ENCODE measurements at places on chromosomes 7 and 10.

DNA sequence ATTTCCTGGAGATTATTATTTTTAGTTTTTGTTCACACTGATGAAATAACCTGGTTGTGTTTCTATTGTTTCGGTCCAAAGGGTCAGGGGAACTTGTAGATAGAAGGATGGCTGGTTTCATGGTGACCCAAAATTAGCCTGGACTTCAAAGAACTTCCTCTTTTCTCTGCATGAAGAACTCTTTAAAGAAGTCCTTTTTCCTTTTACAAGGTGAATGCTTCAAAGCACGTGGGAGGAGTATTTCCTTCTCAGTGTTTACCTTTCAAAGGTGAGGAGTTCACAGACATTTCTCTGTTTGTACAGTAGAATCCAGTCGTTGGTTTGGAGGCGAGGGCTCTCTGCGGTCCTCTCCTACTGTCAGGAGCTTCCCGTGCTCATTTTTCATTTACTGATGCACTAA lies 561.7 kb downstream of the GATA3 start:
- peak; percentile 27 for DNase-seq

DNA sequence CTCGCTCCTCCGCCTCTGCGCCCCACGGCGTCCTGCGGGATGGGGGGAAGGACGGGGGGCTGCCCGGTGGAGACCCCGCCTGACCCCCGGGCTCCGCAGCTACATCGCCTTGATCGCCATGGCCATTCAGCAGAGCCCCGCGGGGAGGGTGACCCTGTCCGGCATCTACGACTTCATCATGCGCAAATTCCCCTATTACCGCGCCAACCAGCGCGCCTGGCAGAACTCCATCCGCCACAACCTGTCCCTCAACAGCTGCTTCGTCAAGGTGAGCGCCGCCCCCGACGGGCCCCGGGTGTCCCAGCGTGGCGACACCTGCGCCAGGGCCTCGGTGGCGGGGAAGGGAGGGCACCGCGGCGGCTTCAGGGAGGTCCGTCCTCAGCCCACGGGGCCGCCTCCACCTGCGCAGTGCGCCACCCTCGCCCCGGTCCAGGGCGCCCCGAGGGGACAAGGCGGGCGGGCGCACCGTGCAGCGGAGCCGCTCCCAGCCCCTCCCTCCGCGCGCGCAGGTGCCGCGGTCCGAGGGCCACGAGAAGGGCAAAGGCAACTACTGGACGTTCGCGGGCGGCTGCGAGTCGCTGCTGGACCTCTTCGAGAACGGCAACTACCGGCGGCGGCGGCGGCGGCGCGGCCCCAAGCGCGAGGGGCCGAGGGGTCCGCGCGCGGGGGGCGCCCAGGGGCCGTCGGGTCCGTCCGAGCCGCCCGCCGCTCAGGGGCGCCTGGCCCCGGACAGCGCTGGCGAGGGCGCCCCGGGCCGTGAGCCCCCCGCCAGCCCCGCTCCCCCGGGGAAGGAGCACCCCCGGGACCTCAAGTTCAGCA lies 793 bp downstream of the FOXL3 start:
- DNase-seq = peak; percentile 23

DNA sequence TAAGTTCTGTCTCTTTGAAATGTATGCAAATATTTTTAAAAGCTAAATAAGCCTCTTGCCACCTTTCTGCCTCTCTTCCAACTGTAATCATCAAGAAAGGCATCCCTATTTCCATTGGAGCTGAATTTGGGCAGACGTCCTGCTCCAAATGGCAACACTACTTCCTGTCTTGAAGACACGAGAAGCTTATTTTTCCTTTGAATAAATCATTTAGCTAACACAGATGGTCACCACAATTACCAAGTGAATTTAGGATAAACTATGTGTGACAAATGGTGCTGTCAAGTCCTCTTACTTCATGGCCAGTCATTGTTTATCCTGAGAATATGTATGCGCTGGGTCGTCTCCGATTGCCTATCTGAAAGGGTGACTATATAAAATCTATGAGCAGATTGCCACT lies 268.0 kb downstream of the ANKRD7 start:
- no peak for DNase-seq

DNA sequence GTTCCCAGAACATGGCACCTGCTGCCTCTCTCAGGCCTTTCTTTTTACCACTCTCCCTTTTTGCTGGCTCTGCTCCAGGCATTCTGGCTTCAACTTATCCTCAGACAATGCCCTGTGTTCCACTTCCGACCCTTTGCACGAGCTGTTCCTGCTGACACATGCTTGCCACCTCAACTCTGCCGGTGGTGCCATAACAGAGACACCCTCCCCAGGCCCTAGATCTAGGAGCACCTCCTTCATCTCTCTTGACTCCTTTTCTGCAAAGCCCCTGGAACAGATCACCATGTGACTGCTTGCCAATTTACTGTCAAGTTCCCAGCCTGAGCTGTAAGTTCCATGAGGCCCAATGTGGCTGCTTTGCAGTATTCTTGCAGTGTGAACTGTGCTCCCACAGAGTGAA lies 256.0 kb upstream of the MKI67 start:
- no peak for DNase-seq

DNA sequence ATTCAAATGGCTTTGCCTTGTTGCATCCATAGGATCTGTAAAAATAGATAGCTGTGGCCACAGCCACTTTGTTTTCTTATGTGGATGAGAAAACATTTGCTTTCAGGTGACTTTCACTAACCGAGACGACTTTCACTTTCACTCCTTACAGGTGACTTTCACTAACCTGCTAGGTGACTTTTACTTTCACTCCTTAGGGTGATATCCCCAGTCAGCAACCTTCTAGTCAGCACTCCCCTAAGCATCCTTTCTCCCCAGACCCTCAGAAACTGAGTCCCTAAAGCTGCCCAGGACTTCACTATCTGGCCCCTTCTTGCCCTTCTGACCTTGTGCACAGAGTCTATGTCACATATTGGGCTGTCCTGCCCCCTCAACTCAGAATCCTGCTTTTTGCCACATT lies 177.5 kb downstream of the RELN start:
- DNase-seq = peak; percentile 15

- no peak for DNase-seq
Measured at GRCh38 chr7:137360087-137360679, 16.6 kb upstream of the PTN start.

GRCh38 chr10:50420196-50420595 lies 168.9 kb upstream of the ASAH2 start:
- DNase-seq = no peak

DNA sequence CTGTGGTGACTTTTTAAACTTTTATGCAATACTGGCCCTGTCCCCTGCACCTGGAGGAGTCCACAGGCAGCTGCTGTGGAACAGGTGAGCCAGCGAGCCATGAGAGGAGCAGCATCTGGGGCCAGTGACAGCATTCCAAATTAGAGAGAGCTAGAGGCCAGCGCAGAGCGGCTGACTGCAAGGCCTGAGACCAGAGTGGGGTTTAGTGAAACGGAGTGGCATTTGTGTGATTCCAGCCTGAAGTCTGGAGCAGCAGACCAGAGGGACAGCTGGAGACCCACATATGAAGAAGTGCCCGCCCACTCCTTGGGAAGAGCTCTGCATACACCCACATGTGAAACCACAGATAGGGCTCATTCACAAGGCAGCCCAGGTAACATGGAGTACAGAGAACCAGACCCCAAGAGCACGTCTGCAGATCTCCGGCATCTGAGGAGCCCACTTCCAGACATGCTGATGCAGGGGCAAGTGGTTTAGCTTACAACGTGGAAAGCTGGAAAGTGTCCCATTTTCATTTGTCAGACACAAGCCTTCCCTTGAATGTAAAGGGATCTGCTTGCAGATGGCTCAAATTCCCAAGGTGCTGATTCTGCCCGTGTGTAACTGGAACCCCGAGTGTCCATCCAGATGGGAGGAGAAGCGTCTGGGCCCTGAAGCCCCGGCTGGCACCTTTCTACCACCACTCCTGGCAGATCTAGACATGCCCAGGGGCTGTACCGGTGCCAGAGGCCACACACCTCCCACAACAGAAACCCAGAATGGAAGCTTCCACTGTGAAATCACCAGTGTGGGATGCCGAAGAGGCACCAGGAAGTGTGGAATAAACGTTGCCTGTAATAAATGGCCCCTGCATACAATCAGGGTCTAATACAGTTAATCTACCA lies 256.0 kb upstream of the TCERG1L start:
- DNase-seq = no peak

GRCh38 chr7:34135924-34136323 lies 230.6 kb downstream of the BMPER start:
- no peak for DNase-seq

DNA sequence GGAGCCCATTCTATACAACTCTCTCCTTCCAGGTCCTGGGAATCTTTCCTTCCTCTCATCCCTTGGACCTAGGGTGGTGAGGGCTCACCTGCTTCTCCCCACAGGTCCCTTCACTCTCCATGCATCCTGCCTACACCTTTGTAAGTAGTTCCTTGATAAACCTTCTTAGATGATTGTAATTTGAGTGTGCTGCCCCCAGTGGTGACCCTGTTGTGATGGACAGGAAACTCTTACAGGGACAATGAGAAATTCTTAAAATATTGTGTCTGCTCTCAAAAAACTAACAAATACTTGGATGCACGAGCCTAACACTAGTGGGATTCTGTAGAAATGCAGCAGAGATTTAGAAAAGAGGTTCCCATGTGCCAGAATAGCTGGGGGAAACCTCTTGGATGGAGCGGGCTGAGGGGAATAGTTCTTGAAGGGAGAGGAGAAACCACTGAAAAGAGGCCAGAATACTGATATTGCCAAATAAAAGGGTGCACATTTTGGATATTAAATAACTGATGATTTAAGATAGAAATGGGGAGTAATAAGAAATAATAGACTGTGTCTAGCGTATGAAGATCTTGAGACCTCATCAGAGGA lies 6.7 kb upstream of the PAXIP1 start:
- no peak for DNase-seq

GRCh38 chr7:4882169-4883032 lies 1.1 kb downstream of the RADIL start:
- DNase-seq = no peak

- DNase-seq = no peak
Measured at GRCh38 chr10:117955176-117955575, 91.6 kb downstream of the RAB11FIP2 start.

DNA sequence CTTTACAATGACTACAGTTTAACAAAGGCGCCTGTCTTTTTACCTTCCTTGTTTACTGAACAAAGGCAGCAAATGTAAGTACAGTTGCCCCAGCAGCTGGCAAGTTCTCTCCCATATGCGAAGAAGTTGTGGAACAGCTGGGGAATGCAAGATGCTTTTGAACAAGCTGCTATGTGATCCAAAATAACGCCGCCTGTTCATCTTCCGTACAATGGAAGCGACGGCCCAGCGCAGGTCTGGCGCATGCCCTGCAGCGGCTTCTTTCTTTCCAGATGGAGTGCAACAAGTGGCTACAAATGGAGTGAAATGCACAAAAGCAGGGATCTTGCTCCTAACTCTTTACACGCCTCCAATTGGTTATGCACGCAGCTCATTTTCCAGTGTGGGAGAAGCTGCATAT lies 97.0 kb upstream of the SVIL start:
- no peak for DNase-seq

DNA sequence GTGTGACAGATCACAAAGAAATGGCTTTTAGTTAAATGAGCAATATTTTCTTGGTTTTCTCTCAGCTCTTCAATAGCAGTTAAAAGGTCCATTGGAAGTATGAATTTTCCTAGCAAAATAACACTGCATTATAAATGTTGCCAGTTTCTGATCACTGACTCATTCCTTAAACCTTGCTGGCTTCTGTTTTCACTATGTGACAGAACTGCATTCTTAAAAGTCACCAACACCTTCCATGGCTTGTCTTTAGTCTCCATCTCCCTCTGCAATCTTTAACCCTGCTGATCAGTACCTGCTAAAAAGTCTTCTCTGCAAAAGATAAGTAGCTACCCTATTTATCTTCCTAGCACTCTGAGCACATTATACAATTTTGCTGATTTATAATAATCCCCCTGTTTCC lies 405.0 kb upstream of the LRRN3 start:
- DNase-seq = no peak

- DNase-seq = no peak
Measured at GRCh38 chr7:27145914-27146412, 1.6 kb downstream of the HOXA6 start.

- DNase-seq = no peak
Measured at GRCh38 chr7:157714166-157715070, 377.6 kb downstream of the DNAJB6 start.

DNA sequence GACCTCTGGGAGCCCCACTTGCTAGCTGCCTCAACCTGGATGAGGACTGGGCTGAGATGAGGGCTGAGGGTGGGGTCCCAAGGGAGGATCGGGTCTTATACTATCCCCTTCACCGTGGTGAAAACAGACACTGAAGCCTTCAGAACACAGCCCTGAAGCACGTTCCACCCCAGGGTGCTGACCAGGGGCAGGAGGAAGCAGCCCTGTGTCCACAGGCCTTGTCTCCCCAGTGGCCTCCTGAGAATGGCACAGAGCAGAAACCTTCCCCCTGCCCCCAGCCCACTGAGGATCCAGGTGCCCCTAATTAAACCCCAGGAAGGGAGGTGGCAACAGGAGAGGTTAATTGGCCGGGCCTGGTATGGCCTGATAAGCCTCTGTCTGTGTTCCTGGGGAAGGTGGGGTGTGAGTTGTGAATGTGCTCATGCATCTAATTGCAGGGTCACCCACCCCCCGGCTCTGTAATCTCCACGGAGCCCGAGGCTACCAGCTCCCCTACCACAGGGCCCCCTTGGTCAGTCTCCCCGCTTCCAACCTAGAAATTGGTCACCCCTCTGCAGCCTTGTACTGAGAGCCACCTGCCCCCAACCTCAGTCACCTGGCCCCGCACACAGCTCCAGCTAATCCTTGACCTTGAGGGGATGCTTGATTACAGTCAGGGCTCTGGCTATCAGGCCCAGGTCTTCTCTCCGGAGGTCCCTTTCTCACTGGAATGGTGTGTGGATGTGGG lies 159.0 kb upstream of the UNC5B start:
- DNase-seq = no peak

DNA sequence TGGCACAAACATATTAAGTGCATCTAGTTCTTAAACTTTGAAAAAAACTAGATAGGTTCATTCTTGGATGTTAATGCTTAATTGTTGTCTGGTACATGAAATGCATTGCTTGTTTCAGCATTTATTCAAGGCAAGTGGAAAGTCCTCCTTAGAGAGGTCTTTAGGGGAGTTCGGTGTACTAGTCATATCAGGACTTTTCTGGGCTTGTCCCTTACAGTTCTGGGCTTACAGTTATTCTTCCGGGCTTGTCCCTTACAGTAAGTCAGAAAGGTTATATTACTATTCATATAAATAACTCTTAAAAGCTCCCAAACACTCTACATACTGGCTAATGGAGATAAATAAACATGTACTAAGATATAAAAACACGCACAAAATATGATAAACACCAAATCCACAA lies 61.6 kb upstream of the MRLN start:
- DNase-seq = no peak

DNA sequence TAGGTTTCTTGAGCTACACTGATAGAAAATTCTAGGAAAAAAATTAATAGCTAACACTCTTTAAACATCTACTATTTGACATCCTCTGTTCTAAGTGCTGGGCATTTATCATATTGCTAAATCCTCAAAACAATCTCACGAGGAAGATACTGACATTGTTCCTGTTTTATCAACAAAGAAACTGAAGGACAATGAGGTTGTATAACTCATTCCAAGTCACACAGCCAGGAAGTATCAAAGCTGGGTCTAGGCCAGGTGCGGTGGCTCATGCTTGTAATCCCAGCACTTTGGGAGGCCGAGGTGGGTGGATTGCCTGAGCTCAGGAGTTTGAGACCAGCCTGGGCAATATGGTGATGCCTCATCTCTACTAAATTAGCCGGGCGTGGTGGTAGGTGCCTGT lies 51.6 kb upstream of the IL6 start:
- no peak for DNase-seq

Data from GM13976 (cell line).